Stimulated activated CD8-positive, alpha-beta memory T cell treated with anti-CD3 and anti-CD28 coated beads, Interleukin-7, amount 100 ng/mL, for 48 hours (primary cell): ENCODE measurements at places on chromosomes 16 and 17.

DNA sequence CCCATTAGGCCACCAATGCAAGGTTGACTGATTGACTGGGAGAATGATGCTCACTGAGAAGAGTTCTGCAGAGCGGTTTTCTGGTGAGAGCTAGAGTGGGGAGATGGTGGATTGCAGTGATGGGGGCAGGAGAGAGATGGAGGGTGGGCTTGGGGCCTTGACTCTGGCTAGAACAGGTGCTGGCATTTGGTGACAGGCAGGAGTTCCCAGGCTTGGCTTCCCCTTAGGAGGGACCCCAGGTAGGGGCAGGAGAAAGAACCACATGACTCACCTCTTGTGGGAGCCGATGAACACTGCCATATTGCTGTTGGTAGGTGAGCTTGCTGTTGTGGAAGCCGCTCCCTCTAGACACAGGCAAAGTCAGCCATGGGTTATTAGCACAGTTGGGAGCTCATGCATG, 8.0 kb downstream of the CD300LB start:
- DNase-seq: no peak

DNA sequence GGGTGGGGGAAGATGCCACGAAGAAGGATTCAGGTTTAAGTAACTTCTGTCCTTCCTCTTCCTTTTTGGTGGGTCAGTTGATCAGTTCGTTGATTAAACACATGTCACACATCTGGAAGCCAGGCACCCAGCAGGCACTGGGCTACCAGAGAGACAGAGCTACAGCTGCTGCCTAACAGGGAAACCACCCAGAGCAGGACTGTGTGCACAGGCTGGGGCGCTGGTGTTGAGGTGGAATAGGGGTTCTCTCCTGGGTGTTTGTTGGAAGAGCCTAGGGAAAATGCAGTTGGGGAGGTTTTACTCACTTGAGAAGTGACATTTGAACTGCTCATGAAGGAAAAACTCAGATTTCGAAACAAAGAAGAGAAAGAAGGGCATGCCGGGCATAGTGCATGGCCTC, 152.4 kb downstream of the IRX5 start:
- DNase-seq: no peak

DNA sequence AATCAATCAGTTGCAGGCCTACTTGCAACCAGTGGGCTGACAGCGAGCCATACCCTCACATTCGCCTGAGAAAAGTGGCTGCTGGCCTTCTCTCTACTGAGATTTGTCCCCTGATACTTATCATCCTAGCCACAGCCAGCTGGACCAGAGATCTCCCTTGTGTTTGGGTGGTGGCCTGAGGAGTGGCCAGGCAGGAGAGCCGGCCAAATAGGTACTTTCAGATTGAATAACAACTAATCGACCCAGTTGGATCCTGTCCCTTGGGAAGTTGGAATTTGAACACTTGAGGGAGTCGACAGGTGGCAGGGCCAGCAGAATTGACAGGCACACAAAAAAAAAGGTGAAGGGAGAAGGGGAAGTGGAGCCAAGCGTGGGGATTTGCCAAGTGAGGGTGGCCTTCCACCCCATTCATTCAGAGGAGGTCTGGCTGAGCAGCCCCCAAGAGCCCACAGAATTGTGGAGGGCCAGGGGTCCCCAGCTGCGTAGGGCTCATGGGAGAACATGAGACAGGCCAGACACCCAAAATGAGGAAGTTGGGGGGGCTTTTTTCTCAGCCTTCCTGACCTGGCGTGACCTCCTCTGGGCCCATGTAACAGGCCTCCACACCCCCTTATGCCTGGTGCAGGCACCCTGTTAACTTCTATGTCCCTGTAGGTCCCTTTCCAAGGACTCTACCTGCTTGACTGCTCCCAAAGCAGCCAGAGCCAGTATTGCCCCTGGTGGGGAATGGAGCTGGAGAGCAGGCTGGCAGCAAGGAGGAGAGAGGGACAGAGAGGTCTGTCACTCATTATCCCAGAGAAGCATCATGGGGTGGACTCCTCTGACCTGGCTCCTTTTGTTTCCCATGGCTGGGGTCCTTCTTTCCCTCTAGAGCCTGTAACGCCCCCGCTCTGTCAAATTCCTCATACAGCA, 2.9 kb upstream of the RANGRF start:
- DNase-seq: no peak

GRCh38 chr16:4010225-4011158, 105.8 kb downstream of the ADCY9 start:
- DNase-seq: no peak

- DNase-seq: no peak
Measured at GRCh38 chr16:68936736-68937631, 93.7 kb downstream of the TANGO6 start.

- no peak for DNase-seq
Measured at GRCh38 chr16:5078626-5079025, 7.0 kb downstream of the ALG1 start.
